ENCODE measurements at places on chromosomes 7 and 10.

- no peak for DNase-seq
These were observed 2.5 kb upstream of the LAMB4 start for GRCh38 chr7:108132551-108133265.

DNA sequence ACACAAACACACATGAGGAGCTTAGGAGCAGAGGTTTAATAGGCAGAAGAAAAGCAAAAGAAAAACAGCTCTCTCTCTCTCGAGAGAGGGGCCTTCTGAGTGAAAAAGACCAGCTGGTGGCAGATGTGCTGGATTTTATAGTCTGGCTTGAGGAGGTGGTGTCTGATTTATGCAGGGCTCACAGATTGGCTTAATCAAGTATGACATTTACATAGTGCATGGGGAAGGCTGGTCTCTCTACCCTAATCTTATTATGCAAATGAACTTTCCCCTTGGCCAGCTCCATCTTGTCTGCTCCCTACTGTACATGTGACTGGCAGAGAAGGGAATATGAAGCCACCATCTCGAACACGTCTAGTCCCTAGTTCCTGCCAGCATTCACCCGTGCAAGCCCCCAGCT, 219.5 kb upstream of the ZNF804B start:
- no peak for DNase-seq

GRCh38 chr10:18918532-18918931, 130.1 kb upstream of the MALRD1 start:
- DNase-seq = no peak

DNA sequence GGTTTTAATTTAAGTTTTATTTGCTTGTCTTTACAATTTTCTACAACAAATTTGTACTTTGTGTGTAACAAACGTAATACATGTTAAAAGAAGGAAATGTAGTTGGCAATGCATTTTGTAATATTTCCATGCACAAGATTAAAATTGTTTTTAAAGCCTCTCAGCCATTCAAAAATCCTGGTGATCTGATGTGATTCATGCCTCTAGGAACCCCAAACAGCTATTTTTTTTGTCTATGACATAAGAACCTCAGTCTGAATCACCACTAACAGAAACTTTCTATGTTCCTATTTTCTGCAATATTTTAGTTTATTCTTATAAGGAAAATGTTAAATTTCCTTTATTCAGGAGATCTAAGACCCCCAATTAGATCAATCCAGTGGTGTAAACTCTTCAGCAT, 183.1 kb upstream of the YAE1 start:
- no peak for DNase-seq

DNA sequence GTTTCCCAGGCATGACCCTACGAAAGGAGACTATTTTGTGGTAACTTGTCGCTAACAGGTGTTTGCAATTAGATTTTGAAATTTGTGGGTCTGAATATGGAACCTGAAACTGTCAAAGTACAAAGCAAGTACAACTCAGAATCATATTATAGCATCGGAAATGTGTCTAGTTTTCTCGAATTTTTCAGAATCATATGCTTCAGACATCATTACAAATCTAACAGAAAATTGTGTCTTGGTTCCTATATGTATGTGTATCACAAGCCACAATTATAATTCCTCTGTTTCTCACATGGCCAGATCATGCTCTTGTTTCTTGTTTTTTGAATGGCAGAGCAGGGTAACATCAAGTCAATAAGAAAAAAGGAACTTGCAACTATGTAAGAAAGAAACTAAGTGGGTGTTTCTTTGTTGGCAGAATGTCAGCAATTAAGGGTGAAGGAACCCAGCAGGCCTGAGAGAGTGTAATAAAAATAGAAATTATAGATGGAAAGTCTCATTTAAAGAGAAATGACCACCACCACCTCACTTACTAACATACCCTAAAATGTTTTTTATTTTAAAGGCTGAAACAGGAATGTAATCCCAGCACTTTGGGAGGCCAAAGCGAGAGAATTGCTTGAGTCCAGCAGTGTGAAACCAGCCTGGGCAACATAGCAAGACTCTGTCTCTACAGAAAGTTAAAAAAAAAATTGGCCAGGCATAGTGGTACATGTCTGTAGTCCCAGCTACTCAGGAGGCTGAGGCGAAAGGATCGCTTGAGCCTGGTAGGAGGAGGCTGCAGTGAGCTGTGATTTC, 51.3 kb downstream of the PRTFDC1 start:
- no peak for DNase-seq

GRCh38 chr10:86357041-86357440, 9.6 kb downstream of the GRID1 start:
- no peak for DNase-seq

- DNase-seq = no peak
These were observed 28.4 kb upstream of the C10orf71 start for GRCh38 chr10:49270565-49270964.

DNA sequence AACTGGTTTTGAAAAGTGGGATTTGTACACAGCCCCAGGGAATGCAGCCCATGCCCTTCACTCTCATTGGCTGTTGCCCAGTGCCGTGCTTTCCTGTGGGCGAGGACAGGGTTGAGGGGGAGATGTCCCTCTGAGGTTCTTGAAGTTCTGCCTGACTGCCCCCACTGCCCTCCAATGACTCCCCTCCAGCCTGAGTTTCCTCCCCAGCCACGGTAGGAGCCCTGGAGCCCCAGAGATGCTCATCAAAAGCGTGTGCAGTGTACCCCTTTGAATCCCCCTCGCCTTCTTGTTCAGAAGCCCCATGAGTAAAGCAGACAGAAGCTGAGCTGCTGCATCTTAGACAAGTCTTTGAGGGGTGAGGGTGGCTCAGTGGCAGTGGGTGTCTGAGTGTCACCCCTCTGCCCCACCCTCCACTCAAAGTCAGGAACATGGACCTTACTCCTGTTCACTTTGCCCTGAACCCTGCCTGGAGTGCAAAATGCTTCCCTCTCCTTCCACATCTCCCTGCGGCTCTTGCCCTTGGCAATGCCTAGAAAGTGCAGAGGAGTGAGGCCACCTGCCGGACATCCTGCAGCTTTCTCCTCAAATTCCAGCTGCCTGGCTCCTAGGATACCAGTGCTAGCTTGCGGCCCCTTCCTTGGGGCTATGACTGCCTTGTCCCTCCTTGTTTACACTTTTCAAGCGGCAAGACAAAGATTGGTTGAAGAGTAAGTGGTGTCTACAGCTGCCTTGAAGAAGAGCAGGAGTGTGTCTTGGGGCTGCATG, 19.9 kb downstream of the FAM241B start:
- no peak for DNase-seq

DNA sequence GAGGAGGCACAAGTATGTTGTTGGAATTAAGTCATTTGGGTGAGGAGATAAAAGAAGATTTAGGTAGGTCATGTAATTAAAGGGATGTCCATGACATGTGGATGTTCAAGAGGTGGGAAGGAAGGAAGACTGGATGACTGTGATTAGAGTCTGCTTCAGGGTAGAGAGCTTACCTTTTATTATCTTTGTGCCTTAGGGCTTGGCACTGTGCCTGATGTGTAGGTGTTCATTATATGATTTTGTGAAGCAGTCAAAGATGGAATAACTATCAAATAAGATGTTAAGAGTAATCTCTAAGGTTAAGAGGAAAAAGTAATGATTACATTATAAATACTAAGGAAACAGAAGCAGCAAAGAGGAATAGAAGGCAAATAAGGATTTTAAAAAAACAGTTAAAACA, 97.8 kb downstream of the CDK14 start:
- no peak for DNase-seq

DNA sequence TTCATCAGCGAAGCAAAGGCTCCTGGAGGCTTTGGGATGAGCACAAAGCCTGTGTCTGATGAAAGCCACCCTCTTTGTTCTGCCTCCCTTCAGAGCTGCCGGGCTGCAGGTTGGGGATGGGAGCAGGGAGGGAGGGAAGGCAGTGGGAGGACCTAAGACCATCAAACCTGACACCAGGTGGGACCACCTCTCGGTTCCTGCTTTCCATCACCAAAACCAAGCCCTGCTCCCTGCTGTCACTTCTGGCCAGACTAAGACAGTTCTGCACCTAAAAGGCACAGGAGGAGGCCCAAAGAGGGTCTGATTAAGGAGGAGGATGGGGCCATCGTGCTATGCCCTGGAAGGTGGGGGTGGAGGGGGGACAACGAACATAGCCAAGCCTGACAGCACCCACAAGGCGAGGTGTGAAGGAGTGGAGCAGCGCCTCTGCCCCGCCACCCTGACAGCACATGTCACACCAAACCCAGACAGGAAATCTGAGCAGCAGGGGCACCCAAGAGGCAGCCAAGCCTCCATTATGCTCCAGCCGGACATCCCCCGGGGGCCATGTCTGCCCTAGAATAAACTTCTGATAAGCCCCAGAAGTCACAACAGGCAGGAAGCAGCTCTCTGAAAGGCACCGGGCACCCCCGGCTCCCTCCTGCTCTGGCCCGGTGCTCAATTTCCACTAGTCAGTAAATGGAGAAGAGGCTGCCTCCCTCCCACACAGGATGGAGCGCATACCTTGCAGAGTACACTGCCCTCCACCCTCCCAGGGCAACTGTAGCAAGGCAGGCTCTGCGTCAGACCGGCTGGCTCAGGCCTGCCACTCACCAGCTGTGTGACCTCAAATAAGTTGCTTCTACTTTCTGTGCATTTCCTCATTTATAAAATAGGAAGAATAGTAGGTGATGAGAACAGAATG, 48.9 kb downstream of the DLG5 start:
- no peak for DNase-seq

GRCh38 chr7:158064631-158065030, 523.0 kb downstream of the PTPRN2 start:
- DNase-seq = no peak

- no peak for DNase-seq
These were observed 932 bp downstream of the ANKRD22 start for GRCh38 chr10:88850712-88851111.

DNA sequence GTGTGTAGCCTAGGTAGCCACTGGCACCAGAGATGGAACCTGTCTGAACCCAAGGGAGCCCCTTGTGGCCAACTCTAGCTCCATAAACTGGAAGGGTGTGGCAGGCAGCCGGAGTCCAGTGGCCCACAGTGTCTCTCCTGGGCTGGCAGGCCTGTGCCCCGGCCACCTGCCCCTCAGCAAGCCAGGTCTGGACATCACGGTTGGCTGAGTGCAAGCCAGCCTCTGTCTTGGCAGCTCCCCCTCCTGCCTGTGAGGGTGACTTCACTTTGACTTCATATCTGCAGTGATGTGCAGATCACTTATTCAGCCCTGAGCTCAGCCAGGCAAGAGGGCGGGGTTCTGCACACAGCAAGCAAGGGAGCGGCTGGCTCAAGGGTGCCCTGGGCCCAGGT, 1.3 kb upstream of the RET start:
- DNase-seq = no peak

All from stimulated activated CD8-positive, alpha-beta memory T cell treated with anti-CD3 and anti-CD28 coated beads, Interleukin-15, amount 100 ng/mL, for 24 hours (primary cell).